ENCODE measurements at places on chromosomes 6 and 20. TPM values are rescaled to one million over a fixed set of nuclear protein-coding genes. Genes with fewer than 3 reads are reported as not detected.
A peak's percentile ranks its signal among the peaks of the same experiment; 100 is the strongest.

F13A1 gene
- total RNA-seq = 3.5 TPM

DNA sequence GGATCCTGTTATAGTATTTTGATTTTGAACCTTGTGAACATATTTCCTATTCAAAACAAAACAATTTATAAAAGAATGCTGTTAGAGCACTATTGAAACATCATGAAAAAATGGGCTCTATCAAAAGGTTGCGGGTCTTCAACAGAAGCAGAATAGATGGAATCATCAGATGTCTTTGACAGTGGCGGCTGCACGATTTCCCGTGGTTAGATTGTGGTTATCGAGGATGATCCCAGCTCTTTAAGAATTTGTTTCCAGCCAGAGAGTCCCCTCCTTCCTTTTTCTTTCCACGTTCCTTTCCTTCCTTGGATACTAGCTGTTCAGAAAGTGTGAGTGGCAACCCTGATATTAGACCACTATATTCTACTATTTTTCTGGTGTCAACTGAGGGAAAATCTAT is 163.4 kb downstream of the FARS2 start:
- DNase-seq = no peak

EPHA7 gene
- total RNA-seq = 8.7 TPM

- no peak for DNase-seq
Measured at GRCh38 chr20:50089140-50089786, 23.7 kb downstream of the UBE2V1 start.

GRCh38 chr6:139308936-139309603 is 17.3 kb upstream of the TXLNB start:
- no peak for DNase-seq

DNA sequence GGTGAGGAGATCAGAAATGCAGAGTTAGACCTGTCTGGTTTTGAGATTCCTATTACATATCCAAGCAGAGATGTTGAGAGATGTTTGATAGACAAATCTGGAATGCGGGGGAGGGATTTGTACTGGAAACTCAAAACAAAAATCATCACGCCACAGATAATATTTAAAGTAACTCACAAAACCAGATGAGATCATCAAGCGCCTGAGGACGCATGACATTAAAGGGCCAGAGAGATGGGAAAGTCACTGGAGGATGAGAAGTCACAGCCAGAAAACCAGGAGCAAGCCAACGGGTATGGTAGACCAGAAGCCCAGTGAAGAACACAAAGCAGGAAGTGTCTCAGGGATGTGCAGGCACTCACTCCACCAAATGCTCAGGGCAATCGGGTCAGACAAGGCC is 87.7 kb downstream of the DLL1 start:
- peak; percentile 3 for DNase-seq

GRCh38 chr6:163192591-163192990 is 221.9 kb upstream of the QKI start:
- no peak for DNase-seq

- DNase-seq = no peak
Measured at GRCh38 chr6:94130478-94130877, 711.1 kb upstream of the EPHA7 start.

FOXF2 gene
- 14.1 TPM for total RNA-seq

KIF25 gene
- total RNA-seq = 0.28 TPM

- peak; percentile 52 for DNase-seq
Measured at GRCh38 chr20:10651227-10651990, 22.4 kb downstream of the JAG1 start.

MAVS gene
- 40.2 TPM for total RNA-seq

MYBL2 gene
- 0.36 TPM for total RNA-seq

SOBP gene
- 23.3 TPM for total RNA-seq

GRCh38 chr20:6700563-6701329 is 66.7 kb upstream of the BMP2 start:
- DNase-seq = no peak

DNA sequence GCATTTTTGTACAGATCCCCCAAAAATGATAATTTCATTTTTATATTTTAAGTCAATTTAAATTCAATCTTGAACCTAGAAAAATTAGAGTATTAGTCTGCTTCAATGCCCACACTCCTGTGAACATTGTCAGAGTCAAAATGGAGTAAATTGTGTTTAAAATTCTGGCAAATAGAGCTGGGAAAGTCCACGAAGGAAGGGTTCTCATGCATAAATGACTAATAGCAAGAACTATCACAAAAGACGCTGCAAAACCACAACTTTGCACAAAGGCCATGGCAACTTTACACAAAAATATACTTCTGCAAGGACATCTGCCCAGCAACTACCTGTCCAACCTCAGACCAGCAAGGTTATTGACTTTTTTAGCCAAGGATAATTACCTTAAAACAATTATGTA is 203.2 kb upstream of the SMLR1 start:
- DNase-seq = no peak

DNA sequence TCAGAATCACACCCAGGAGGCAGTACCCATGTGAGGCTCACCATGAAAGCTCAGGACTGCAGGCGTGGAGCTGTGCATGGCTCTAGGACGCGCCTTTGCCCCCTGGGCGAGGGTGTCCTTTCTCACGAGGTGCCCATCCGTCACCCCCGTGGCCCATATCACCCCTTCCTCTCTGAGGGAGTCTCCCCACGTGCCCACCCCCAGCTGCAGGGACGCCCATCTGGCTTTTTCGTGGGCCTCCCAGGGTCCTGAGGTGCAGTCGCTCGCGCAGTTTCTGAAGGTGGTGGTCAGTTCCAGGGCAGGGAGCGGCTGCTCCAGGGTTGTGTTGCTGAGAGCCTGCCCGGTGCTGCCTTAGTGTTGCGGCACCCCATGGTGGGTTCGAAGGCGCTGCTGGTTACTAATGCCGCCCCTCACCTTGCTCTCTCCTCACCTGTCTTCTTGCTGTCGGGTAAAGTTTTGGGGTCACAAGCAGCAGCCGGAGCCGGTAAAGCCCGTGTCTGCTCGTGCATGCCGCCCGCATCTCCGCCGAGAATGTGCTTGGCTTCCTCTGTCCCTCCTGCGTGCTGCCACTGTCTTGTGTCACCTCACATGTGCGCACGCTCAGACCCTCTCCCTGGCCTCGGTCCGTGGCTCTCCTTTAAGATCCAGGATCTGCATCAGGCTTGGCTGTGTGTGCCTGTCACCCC is 9.4 kb upstream of the COL20A1 start:
- DNase-seq = no peak

WRNIP1 gene
- total RNA-seq = 90.0 TPM

- no peak for DNase-seq
Measured at GRCh38 chr6:127073222-127073621, 45.2 kb upstream of the RSPO3 start.

GRCh38 chr20:60806354-60806753 is 445.7 kb upstream of the CDH4 start:
- DNase-seq = no peak

GRCh38 chr20:37267667-37268313 is 6.2 kb upstream of the GHRH start:
- no peak for DNase-seq

- no peak for DNase-seq
Measured at GRCh38 chr6:27812805-27813492, 99.2 kb downstream of the OR2B2 start.

DNA sequence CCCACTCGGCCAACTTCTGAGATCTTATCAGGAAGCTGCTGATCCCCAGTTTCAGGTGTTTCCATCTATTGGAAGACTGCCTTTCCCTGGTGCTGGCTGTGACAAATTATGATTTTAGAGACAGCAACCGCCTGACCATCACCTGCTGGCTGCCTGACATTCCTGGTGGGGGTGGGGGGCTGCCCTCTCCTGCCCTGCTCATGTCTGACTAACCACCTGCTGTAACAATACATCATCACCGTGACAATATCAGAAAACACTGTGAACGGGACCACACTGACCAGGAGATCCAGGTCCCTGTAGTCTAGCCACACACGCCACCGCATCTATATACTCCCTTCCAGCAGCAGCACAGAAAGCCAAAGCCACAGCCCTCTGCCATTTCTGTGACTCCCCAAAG is 537.5 kb downstream of the QKI start:
- no peak for DNase-seq

FBXO9 gene
- 89.2 TPM for total RNA-seq

GRCh38 chr20:13009682-13010406 is 1.1 kb downstream of the SPTLC3 start:
- peak; percentile 71 for DNase-seq

TPX2 gene
- total RNA-seq = 23.2 TPM
